ENCODE measurements at places on chromosomes 1 and 21. TPM values are rescaled to one million over a fixed set of nuclear protein-coding genes. Genes with fewer than 3 reads are reported as not detected.

DNA sequence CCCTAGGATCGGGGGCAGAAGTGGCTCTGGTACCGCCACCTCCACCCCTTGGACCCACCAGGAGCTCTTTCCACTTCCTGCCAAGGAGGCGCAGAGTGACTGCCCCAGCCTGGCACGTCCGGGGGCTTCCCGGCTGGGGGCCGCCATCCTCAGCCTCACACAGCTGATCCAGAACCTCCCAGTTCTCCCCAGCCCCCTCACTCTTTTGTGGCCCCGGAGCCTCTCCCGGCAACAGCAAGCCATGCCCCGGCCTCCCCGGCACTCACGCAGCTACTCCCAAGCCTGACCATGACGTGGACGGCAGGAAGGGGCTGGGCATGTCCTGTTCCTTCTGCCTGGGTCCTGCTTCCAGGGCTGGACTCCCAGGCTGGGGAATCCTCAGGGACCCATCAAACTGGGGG is 17.1 kb downstream of the TP73 start:
- DNase-seq = no peak

DNA sequence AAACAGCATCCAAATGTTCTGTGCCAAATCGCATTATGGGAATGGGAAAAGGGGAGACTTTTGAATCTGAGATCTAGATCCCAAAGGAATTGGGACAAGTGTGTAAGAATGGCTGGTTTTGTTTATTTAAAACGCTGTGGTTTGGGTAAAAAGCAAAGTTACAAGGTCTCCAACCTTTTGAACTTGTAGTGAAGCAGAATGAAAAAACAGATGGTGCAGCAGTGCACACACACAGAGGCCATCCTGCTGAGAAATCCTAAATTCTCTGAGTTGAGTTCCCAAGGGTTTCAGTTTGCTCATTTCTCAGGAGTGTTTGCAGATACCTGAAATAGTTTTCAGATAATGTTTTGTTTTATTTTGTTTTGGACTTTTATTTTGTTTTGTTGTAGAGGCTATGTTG is 80.2 kb upstream of the CD1D start:
- no peak for DNase-seq

DNA sequence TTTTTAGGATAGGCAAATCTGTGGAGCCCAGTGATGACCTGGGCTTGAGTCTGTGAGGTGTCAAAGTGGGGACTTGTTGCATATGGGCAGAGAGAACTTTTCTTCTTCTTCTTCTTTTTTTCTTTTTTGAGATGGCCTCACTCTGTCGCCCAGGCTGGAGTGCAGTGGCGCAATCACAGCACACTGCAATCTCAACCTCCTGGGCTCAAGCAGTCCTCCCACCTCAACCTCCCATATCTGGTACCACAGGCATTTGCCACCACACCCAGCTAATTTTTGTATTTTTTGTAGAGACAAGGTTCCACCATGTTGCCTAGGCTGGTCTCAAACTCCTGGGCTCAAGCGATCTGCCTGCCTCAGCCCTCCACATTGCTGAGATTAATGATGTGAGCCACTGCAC is 80.3 kb downstream of the RD3 start:
- no peak for DNase-seq

DNA sequence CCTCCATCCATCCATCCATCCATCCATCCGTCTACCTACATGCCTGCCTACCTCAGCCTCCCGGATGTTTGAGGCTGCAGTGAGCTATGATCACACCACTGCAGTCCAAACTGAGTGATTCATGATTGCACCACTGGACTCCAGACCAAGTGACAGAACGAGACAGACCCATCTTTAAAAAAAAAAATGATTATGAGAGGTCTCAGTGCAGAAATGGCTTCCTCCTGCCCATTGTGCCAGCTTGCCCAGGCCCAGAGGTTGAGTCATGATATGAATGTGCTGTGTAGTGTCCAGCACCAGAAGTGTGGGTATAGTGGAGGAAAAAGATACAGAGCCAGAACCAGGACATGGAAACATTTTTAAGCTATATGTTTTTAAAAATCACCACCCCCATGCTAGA is 149.9 kb downstream of the KIF26B start:
- no peak for DNase-seq

LIN28A gene
- total RNA-seq = 1.1 TPM

- DNase-seq = peak; percentile 68
These were observed 53.4 kb downstream of the TOMM20 start for GRCh38 chr1:235075048-235075776.

DNA sequence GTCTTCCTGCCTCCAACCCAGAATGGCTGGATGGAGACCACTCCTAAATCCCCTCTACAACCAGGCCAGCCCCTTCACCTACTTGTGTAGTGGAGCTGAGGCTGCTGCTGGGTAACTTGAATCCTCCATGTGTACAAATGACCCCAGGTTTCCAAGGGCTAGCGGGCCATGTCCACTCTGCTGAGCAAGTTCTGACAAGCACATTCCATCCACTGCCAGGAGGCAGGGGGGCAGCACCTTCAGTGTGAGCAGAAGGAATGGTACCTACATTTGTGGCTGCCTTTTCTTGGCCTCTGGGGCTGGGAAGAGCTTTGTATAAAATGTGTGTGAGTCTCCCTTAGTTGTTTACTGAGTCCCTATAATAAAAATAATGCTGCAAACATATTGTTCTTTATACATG is 14.5 kb downstream of the KIAA0040 start:
- DNase-seq = no peak

TENT5C gene
- total RNA-seq = 2.4 TPM

CYP4A22 gene
- total RNA-seq = 69.9 TPM

DNA sequence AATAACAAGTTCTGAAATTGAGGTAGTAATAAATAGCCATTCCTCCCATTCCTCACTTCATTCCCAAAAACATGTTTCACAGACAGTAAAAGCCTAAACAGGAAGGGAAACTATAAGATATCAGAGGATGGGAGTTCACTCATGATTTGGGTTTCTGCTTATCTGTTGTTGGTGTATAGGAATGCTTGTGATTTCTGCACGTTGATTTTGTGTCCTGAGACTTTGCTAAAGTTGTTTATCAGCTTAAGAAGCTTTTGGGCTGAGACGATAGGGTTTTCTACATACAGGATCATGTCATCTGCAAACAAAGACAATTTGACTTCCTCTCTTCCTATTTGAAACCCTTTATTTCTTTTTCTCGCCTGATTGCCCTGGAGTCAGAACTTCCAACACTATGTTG is 26.0 kb upstream of the POFUT2 start:
- DNase-seq = no peak

- no peak for DNase-seq
These were observed 39.4 kb upstream of the NGF start for GRCh38 chr1:115377411-115377810.

- no peak for DNase-seq
These were observed 135.7 kb upstream of the SLC45A1 start for GRCh38 chr1:8182034-8182761.
